ENCODE measurements at places on chromosomes 2 and 18.

- DNase-seq, result no peak
Measured at GRCh38 chr2:67642046-67642382, 244.9 kb downstream of the ETAA1 start.

GRCh38 chr2:179130560-179130959, 80.6 kb upstream of the CCDC141 start:
- no peak for DNase-seq

DNA sequence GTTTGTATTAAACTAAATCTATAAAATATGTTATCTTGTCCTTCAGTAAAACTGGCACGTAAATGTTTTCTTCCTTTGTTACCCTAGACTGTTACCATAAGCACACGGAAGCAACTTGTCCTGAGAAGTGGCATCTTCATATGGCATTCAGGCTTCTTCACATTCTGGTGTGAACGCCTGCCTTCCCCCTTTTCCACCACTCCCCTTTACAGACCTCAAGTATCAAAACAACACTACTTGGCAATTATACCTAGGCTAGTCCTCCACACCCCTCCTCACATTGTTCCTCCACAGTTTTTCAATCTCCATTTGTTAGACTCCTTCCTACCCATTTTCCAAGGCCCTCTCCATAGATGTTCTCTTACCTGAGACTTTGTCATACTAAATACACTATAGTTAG, 2.9 kb downstream of the MEX3C start:
- DNase-seq, result peak; percentile 3

DNA sequence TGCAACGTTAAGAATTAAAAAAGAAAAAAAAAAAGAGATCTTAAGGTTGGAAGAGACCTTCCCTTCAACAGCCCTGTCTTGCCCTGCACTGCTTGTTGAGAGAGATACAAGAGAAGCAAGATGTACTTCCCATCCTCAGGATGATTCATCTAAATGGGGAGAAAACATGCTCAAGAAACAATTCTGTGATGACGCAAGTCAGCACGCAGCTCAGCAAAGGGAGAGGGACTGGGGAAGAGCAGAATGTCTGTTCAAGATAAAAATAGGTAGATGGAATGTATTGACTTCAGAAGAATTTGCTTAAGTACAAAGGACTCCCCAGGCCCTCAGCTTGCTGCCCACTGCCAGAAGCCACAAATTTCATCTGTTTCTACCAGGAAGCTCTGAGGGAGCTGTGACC, 198.2 kb upstream of the SPRED2 start:
- peak; percentile 89 for DNase-seq

GRCh38 chr2:7982054-7982453, 699.8 kb upstream of the ID2 start:
- no peak for DNase-seq

DNA sequence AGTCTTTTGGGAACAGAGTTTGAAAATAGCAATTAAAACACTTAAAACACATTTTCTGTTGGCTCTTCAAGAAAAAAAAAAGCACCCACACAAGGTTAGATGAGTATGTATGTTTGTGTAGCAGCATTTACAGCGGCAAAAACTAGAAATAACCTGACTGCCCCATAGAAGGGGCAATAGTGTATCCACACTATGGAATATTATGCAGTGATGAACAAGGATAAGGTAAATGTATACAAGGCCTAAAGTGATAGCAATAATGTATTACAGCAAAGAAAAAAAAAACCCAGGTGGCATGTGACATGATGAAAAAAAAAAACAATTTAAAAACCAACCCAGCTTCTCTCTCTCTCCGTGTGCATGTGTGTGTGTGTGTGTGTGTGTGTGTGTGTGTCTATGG, 34.8 kb downstream of the POLR1A start:
- no peak for DNase-seq

DNA sequence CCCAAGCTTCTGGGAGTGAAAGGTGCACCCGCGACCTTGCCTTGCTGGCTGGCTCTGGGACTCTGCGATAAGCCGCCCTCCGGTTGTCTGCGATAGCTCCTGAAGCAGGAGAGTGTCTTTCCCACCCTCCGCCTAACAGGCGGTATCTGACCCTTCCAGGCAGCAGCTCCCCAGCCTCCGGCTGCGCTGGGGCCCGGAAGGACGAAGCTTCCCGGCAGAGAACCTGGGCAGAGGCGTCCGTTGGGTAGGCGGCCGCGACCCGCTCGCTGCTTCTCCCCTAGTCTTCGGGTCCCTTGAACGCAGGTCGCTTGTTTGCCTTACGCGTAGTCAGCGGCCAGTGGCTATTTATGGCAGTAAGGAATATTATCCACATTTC, 446 bp upstream of the RHBDD1 start:
- DNase-seq, result no peak

- DNase-seq, result no peak
Measured at GRCh38 chr2:48169141-48169592, 262.9 kb upstream of the FBXO11 start.

GRCh38 chr2:100754951-100755350, 65.0 kb upstream of the NPAS2 start:
- peak; percentile 45 for DNase-seq

DNA sequence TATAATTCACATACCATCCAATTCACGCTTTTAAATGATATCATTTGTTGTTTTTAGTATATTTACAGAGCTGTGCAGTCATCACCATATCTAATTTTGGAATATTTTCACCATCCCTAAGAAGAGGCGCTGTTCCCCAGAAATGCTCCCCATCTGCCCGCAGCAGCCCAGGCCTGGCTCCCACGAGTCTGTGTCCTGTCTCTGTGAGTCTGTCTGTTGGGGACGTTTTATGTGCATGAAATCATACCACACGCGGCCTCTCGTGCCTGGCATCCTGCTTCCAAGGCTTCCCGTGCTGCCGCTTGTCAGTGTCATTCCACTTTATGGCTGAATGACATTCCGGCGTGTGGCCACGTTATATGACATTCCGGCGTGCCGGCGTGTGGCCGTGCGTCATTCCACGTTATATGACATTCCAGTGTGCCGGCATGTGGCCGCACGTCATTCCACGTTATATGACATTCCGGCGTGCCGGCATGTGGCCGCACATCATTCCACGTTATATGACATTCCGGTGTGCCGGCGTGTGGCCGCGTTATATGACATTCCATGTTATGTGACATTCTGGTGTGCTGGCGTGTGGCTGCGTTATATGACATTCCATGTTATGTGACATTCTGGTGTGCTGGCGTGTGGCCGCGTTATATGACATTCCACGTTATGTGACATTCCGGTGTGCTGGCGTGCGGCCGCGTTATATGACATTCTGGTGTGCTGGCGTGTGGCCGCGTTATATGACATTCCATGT, 276.4 kb downstream of the TWIST2 start:
- no peak for DNase-seq
